Stimulated activated CD8-positive, alpha-beta memory T cell treated with anti-CD3 and anti-CD28 coated beads, Interleukin-2, amount 100 ng/mL, for 1 hour (primary cell): ENCODE measurements at places on chromosomes 16 and 17.

GRCh38 chr16:12781777-12782176 lies 21.9 kb downstream of the CPPED1 start:
- DNase-seq: no peak

GRCh38 chr17:78278139-78278741 lies 46.8 kb downstream of the TMEM235 start:
- DNase-seq: no peak

DNA sequence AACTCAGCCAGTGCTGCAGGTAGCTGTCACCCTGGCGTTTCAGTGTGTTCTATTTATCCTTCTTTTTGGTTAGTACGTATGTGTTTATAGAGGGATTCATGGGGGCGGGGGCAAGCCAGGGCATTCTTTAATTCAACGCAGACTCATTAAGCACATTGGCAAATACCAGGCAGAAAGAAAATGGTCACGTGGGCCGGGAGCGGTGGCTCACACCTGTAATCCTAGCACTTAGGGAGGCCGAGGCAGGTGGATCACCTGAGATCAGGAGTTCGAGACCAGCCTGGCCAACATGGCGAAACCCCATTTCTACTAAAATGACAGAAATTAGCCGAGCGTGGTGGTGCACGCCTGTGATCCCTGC lies 69.1 kb downstream of the HAPSTR1 start:
- DNase-seq: no peak

GRCh38 chr16:84531671-84532111 lies 27.2 kb upstream of the MEAK7 start:
- DNase-seq: no peak

- no peak for DNase-seq
Measured at GRCh38 chr17:61467416-61468262, 15.4 kb downstream of the TBX4 start.

DNA sequence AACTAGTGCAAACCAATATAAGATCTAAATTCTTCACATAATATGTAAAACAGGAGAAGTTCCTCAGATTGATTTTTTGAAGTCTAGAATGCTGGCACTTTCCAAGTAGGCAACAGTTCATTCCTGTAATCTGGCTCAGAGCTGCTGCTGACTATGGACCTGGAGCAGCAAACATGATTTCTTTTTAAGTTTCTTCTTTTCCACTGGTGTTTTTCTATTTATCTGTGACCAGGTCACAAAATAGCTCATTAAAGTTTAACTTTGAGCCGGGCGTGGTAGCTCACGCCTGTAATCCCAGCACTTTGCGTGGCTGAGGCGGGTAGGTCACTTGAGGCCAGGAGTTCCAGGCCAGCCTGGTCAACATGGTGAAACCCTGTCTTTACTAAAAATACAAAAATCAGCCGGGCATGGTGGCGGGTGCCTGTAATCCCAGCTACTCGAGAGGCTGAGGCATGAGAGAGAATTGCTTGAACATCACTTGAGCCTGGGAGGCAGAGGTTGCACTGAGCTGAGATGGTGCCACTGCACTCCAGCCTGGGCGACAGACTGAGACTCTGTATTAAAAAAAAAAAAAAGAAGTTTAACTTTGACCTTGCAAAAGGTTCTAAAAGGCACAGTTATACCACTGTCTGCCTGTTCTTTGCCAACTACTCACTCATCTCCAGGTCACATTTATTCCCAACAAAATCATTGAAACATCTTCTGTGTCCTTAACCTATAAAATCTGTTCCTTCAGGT lies 29.4 kb upstream of the SLC13A2 start:
- DNase-seq: no peak

- DNase-seq: no peak
Measured at GRCh38 chr16:11181899-11182279, 74.1 kb downstream of the SOCS1 start.

DNA sequence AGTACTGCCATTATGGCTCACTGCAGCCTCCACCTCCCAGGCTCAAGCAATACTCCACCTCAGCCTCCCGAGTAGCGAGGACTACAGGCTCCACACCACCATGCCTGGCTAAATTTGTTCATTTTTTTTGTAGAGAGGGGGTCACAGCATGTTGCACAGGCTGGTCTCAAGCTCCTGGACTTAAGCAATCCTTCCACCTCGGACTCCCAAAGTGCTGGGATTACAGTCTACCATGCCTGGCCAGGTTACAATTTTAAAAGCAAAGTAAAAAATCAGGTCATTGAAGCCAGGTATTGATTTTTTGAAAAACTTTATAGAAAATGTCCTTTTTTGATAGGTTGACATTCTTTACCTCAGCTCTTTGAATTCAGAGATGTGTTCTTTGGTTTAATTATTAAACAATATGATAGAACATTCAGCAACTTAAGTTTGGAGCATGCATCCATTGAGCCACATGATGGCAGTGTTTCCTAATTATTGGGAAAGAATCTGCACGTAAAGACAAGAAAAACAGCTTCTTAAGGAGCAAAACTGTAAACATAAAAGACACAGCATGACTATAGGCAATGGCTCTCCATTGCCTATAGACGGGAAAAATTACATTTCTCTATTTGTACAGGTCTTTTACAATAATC lies 1.7 kb upstream of the SLC16A11 start:
- DNase-seq: no peak

- DNase-seq: no peak
Measured at GRCh38 chr17:6474906-6475305, 30.7 kb downstream of the PIMREG start.

DNA sequence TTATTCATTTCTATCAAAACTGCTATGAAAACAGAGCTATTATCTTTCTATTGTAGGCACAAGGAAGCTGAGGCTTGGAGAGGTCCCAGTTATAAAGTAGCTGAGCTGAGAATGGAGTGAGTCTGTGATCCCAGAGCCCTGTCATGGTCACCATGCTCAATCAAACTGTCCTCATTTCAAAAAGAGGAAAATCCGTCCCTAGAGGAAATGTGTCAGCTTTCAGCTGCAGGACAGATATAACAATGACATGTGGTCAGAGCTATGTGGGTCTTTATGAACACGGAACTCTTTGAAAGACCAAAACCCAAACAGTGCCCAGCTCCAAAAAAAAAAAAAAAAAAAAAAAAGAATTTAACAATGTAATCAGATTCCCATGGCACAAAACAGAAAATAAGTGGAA lies 266.1 kb downstream of the XYLT1 start:
- no peak for DNase-seq

DNA sequence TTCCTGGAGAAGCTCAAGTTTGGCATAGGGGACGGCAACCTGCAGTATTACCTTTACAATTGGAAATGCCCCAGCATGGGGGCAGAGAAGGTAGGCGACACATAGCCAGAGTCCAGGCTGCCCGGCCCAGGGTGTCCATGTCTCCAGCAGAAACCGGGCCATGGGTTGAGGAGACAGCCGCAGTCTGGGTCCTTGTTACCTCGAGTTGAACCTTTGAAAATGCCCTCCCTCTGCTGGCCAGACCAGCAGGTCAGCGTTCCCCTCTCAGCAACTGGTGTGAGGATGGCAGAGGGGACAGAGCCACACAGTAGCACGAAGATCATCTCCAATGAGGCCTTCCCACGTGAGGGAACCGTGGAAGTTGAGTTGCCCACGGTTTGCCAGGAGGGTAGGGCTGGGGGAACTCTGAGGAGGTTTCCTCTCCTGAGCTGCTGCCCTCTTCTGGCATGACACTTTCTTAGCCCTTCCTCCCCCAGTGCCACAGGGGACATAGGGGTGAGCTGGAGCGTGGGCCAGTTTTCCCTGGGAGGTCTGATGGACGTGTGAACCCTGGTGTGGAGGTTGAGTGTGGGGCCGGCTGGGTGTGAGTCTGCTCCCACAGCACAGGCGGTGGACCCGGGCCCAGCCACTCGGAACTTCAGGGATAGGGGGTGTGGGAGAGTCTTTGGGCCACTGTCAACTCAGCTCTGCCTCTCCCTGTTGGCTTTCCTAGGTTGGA lies 27.2 kb downstream of the PLCD3 start:
- DNase-seq: no peak

DNA sequence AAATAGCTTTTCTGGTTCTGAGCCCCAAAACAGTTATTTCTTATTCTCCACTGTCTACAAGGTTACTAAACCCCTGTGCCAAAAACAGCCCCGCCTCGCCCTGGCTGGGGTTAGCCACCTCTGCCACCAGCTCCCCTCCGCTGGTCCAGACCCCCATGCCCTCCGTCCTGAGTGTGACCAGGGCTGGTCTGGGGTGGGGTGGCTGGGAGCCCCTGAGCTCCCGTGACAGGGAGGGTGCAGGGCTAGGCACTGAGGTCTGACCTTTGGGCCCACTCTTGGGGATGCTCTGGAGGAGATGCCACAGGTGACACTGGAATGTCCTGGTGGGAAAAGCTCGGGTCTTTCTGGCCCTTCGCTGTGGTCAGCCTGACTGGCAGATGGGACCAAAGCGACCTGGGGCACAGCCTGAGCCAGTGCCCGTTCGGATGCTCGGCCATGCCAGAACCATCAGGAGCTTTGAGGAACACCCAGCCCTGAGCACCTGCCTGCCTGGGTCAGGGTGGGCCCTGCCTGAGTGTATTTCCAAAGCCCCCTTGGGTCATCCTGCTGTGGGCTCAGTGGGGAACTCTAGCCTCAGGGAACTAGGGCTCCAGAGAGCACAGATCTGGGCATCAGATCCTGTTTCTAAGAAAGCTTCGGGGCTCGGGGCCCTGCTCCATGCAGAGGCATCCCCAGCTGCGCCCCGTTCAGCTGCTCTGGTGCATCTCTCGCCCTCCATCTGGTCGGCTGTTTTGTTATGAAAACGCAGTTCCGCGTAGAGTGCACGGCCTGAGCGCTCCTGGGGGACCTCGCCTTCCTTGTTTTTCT lies 72.1 kb upstream of the GNG13 start:
- DNase-seq: no peak

- no peak for DNase-seq
Measured at GRCh38 chr17:34651402-34651811, 72.0 kb downstream of the TMEM132E start.

DNA sequence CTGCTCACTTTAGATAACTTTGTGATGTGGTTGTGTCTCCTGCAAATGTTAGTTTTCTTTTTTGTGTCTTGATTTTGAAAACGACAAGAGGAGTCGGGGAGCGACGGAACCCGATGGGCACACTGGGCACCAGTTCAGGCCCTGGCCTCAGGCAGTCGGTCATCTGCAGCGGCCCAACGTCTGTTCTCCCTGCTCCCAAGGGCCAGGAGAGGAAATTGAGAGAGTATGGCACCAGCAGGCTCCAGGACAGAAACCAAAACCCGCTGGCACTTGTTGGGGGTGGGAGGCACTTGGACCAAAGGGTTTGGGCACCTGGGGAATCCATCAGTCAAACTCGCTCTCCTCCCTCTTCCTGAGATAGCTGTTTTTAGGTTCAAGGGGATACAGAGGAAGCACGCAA lies 17.2 kb downstream of the RBFOX3 start:
- DNase-seq: no peak

DNA sequence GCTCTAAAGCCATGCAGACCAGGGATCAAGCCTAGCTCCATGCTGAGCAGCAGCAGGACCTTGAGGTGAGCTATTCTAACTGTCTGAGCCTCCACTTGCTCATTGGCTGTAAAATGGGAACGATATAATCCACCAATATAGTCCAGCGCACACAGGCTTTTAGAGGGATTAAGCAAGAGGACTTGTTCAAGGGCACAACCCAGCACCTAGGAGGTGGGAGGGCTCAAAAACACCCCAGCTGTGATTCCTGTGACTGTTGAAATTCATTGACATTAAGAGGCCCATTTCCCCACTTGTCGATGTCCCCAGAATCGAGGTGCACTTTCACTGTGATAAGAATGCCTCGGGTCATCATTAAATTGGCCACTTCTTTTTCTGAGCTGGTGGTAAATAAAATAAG lies 4.1 kb downstream of the USH1G start:
- no peak for DNase-seq

GRCh38 chr17:57341611-57342540 lies 85.6 kb downstream of the MSI2 start:
- DNase-seq: no peak
